ENCODE measurements at places on chromosomes 1 and 21. TPM values are rescaled to one million over a fixed set of nuclear protein-coding genes. Genes with fewer than 3 reads are reported as not detected.

The BRWD1 gene
- 11.7 TPM for total RNA-seq

The TEDDM1 gene
- not detected for total RNA-seq

The GBP4 gene
- total RNA-seq: not detected

The MYOG gene
- not detected for total RNA-seq

The LIX1L gene
- total RNA-seq: 8.5 TPM
